ENCODE measurements at places on chromosomes 16 and 17.

DNA sequence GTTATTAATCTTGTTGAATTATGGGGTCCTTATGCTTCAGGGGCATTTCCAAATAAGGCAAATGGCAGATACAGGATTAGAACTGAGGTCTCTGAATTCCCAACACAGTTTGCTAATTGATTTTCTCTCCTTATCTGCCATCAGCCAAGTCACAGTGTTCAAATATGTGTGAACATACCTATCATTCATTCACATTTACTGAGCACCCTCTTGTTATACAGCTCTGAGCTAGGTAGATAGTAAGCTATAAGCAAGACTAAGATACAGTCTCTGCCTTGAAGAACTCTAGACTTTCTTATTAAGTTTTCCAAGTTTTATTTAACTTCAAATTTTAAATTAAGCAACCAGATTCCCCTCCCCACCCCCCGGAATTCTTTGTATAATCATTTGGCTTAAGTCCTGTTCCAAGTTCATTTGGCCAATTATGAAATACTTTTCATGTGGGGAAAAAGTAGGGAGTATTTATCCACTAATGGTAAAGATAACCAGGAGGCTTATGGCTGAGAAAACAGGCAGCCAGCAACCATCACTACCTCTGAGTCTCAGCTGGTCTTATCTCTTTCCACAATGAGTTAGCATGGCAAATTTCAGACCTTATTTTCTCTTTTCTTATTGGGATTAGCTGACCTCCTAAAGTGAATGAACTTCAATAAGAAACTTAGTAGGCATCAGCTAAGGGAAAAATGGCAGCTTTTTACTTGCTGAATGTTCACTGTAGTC, 31.4 kb upstream of the CORO6 start:
- no peak for DNase-seq

DNA sequence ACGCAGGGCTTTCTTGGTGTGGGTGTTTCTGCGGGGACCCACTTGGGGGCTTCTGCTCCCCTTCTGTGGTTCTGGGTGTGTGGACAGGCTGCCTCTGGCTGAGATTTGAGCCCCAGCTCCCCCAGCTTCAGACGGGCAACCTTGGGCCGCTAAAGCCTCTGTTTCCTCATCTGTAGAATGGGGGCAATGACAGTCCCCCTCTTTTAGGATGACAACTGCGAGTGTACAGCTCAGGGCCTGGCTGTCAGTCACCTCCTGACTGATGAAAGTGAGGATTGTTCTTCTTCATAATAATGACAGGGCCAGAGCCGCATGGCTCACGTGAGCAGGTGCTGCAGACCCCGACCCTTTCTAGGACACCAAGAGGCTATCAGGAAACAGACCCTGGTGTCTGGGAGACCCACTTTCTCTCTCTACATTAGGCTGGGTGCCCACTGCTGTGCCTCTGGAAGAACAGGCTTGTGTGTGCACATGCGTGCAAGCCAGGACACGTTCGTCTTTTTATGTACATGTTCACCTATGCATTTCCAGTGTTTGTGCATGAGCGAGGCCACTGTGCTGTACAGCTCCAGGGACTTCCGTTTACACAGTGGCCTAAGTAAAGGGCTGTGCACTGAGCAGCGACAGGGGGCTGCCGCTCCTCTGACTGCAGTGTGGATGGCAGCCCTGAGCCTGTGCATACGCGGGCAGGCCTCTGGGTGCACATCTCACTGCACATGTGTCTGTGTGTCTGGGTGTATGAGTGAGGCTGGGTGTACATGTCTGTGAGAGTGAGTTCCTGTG, 4.6 kb downstream of the SPNS3 start:
- no peak for DNase-seq

DNA sequence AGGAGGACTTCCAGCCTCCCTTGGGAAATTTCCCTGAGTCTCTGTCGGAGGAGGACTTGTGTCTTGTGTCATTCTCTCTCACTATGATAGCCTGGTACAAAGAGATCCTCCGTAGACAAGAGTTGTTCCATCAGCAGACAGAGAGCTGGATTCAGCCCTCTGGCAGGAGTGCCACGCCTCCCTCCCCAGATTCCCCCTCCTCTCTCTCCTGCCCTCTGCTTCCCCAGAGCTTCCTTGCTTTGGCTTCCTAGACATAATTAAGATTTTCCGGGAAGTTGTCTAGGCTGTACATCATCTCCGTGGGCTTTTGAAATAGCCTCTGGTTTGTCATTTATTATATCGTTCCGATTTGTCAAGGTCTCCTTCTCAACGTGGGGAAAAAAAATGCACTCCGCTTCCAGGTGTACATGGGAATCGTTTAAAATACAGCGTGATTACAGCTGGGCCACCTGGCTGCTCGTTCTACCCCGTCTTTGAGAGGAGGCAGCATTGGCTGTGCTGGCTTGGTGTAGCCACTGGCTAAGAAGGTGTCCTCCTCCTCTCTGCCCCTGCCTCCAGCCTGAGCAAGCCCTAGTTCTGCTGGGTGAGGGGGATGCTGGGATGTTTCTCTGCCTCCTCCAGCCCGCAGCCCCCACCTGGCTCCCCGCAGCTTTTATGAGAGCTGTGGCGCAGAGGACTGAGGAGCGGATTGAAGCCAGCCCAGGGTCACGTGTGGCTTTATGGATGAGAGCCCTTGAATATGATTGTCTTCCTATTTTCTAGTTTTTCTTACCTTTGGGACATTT, 282.5 kb downstream of the SNX29 start:
- no peak for DNase-seq

- DNase-seq = no peak
These were observed 17.4 kb downstream of the SALL1 start for GRCh38 chr16:51133688-51134087.

GRCh38 chr16:11370084-11370931, 25.0 kb downstream of the RMI2 start:
- DNase-seq = no peak

GRCh38 chr16:3987231-3987630, 106.7 kb upstream of the CREBBP start:
- DNase-seq = no peak

- no peak for DNase-seq
These were observed 114.4 kb upstream of the CES5A start for GRCh38 chr16:55989569-55989907.

- DNase-seq = no peak
These were observed 3.2 kb downstream of the NLGN2 start for GRCh38 chr17:7410634-7411426.

GRCh38 chr16:55508941-55509931, at the start of gene LPCAT2:
Gene LPCAT2 (plus strand): TSS chr16:55509072. CDS start chr16:55509182, 110 bp downstream.
- DNase-seq = peak; percentile 63

DNA sequence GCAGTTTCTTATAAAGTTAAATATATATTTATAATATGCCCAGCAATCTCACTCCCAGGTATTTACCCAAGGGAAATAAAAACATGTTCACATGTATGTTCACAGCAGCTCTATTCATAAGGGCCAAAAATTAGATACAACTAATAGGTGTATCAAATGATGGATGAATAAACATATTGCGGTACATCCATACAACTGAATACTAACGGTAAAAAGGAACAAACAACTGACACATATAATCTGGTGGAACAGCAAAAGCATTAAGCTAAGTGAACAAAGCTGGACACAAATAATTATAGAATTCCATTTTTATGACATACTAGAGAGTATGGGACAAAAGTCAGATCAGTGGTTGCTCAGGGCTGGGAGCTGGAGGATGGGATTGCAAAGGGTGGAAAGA, 74.7 kb downstream of the CACNG1 start:
- no peak for DNase-seq

- no peak for DNase-seq
These were observed 158.8 kb upstream of the LHX1 start for GRCh38 chr17:36778448-36778847.
